ENCODE measurements at places on chromosomes 3 and 15. TPM values are rescaled to one million over a fixed set of nuclear protein-coding genes. Genes with fewer than 3 reads are reported as not detected.

GRCh38 chr3:149555927-149556326 is 81.4 kb downstream of the TM4SF4 start:
- DNase-seq, result no peak

Gene GMPS
- 25.2 TPM for total RNA-seq

- no peak for DNase-seq
Measured at GRCh38 chr3:114375608-114376421, 82.0 kb downstream of the TIGIT start.

DNA sequence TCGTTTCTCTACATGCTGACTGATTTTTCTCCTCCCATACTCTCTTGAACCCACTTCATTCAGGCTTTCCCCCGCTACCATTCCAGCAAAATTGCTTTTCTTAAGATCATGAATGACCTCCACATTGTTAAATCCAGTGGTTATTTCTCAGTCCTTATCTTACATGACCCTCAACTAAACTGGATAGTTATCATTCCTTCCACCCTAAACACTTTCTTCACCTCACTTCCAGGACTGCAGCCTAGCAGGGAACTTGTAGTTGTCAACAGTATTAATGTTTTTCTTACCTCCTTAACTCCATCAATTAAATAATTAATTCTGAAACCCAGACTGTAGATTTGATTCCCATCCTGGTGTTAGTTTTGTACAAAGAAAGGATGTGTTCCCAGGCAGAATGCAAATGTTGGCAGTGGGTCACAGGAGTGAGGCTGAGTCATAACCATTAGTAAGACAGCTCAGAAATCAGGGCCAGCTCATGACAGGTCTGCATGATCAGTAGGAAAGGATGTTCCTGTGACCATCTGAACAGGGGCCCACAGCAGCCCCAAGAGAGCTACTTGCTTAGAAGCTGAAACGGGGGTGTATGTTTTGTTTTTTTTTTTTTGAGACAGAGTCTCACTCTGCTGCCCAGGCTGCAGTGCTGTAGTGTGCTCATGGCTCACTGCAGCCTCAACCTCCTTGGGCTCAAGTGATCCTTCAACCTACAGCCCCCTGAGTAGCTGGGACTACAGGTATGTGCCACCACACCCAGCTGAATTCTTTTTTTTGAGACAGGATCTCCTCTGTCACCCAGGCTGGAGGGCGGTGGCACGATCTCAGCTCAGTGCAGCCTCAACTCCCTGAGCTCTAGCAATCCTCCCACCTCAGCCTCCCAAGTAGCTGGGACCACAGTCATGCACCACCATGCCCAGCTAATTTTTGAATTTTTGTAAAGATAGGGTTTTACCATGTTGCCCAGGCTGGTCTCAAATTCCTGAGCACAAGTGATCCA is 9.1 kb downstream of the BCL2L10 start:
- DNase-seq, result peak; percentile 94

DNA sequence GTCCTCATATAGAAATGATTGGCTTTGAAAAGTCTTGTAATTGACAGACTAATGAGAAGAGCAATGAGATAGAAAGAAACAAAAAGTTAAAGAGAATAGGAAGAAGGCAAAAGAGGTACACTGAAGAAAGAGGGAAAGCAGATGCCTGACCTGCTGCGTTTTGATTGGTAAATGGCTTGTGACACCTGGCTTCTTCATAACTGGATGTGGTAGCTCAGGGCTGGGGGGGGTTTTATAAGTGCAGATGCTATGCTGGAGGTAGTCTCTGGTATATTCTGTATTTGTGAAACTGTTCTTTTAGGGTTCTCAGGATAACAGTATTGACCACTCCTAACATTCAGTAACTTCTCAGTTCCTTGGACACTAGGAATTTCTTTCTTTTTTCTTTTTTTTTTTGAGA is 1.4 kb downstream of the STARD9 start:
- DNase-seq, result no peak

Gene CDC25A
- 1.1 TPM for total RNA-seq

GRCh38 chr3:127572186-127572585 is 18.3 kb downstream of the TPRA1 start:
- DNase-seq, result no peak

DNA sequence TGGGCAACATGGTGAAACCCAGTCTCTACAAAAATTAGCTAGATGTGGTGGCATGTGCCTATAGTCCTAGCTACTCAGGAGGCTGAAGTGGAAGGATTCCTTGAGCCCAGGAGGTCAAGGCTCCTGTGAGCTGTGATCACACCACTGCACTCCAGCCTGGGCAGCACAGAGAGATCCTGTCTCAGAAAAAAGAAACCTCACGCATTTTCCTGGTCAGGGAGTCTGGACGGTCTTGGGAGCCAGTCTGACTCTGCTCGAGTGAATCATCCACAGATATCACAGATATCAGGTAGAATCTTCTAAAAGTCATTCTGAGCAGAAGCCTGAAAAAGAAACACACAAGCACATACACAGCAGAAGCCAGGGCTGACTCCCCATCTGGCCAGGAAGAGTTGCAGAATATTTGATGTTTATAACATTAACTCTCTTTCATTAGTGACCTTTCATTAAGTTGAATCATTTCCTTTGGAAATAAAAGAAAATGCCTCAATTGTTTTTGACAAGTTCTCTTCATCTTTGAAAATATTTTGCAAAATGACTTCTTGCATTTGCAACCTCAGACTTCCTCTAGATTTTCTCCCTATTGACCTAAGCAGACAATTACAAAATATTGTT is 56.5 kb upstream of the ABHD17C start:
- DNase-seq, result no peak

Gene LEKR1
- total RNA-seq, result 0.43 TPM

Gene FRMD4B
- total RNA-seq, result 12.5 TPM

DNA sequence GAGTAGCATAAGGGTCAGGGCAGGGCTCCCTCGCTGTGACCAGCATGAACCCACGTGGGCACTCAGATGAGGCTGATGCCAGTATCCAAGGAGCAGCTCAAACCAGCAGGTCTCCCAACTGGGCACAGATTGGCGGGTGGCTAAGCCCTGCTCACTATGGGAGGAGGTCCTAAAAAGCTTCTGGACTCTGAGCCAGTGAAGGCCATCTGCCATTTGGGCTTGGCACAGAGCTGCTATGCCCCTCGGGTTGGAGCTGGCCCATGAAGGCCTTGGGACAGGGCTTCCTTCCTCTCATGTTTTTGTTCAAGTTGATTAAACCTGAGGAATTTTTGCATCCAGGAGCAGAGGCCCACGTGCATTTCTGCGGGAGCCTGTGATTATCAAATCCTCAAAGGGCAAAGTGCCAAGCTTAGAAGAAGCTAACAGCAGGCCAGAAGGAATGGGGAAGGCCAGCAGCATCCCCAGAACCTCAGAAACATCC is 4.3 kb upstream of the STRA6 start:
- no peak for DNase-seq

Gene AGBL1
- total RNA-seq, result 0.06 TPM

GRCh38 chr3:52281981-52282801 is 3.7 kb upstream of the WDR82 start:
- DNase-seq, result peak; percentile 10

DNA sequence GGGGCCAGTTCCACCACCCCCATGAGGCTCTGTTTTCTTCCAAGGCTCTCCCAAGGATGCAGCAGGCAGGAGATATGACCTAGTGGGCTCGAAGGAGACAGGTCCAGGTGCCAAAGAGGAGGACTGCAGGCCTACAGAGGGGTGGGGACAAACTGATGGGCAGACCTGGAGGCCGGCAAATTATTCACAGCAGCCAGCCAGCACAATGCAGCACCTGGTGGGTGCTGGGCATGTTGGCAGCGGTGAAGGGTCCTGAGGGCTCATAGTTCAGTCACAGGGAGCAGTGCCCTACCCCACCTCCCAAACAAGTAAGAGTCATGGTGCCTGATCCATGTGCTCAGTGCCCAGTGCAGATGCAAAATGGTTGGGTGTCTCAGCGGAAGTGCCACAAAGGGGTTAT is 171.7 kb downstream of the ABHD5 start:
- no peak for DNase-seq

GRCh38 chr3:36891701-36892160 is 53.1 kb downstream of the TRANK1 start:
- DNase-seq, result no peak

DNA sequence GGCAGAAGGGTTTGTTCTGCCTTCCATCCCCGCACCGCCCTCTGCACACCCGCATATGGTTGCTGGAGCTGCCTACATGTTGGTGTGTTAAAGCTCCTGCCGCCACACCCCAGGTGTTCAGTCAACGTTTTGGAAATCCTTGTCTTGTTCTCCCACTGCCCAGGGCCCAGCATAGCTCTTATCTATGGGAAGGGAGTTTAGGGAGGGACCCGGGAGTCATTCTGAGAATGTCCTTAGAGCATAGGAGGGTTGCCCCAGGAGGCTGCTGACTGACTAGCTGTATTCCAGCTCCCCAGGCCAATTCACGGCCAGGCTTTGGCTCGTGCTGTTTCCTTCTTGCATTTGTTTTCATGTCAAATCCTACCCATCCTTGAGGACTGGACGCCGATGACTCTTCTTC is 46.8 kb downstream of the MAGEF1 start:
- no peak for DNase-seq

- DNase-seq, result no peak
Measured at GRCh38 chr3:38493031-38493430, 3.1 kb upstream of the EXOG start.

Gene TMOD2
- total RNA-seq, result 8.9 TPM

DNA sequence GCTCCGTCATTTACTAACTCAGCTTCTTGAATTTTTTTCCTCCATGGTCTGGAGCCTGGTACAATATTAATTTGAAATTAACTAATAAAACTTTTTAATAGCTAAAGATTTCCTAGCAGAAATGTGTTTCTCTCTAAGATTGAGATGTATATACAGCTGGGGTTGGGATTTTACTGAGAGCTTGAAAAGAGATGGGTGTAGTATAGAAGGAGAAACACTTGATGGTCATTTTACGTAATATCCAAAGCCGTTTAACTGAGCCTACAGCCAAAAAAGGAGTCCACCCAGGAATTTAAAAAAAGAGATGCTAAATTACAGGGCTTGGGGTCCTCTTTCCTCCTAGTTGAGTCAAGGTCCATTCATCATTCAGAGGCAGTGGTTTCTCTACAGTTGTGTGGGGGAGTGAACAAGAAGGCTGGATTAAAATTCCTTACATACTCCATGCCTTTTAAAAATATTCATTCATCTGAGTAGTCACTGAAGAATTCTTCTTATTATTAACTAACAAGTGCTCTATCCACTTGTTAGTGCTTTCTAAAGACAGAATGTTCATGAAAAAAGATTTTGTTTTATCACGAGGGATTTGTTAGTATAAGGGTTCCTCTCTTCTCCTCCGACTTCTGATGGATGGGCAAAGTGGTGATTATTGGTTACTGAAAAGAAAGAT is 255.3 kb upstream of the IL12A start:
- no peak for DNase-seq

Gene VIPR1
- 2.7 TPM for total RNA-seq

Gene LEO1
- total RNA-seq, result 16.6 TPM

DNA sequence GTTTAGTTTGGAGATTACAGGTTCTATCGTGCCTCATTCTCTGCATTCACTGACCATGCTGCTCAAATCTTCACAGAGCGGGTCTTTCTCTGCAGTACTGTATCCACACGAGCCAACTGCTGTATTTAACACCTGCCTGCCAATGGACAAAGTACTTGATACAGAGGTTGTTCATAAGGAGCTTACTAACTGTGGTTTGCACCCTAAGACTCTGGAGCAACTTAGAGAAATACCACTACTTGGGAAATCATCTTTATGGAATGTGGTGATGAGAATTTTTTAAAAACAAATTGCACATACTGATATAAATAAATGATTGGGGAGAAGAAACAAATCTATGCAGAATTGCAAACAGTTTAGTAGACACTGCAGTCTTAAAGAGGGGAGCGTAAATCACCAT is 90.0 kb downstream of the PPP2R3A start:
- DNase-seq, result no peak

Gene RTP2
- not detected for total RNA-seq

DNA sequence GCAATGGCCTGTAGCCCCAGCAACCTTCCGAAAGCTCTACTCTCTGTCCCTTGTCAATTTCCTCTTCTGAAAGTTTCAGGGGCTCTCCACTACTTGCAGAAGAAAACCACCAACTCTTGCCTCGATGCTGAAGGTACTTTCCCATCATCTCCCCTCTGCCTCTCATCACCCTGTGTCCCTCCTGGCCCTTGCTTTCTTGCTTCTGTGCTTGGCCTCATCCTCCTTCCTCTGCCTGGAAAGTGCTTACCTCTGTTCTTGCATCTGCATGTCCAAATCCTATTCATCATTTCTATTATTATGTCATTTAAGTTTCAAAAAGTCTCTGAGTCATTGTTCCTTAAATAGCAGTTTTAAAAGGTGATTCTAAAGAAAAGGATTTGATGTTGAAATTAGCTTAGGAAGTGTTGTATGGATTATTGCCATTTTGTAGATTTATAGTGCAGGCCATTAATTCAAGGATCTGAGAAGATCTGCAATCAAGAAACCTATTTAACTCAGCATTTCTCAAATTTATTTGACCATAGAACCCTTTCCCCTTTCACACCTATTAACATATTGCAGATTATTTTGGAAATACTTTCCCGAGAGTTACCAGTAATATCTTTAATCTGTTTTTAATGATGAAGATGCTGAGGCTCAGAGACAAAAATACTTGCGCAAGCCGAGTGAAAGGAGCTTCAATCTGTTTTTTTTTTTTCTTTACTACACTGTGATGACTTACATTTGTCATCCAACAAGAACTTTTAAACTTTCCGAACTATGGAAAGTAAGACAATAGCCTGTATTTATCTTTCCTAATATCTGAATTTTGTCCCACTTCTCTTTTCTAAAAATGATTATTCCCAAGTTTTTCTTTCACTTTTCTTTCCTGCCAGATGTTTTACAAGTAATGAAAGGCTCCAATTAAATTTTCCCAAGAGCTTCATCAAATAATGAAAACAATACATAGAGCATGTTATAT is 22.3 kb upstream of the CFAP161 start:
- no peak for DNase-seq

GRCh38 chr3:119257654-119258410 is 17.2 kb upstream of the B4GALT4 start:
- DNase-seq, result no peak

- DNase-seq, result no peak
Measured at GRCh38 chr3:56370991-56371775, 97.1 kb downstream of the ERC2 start.

GRCh38 chr15:45448066-45448915 is 69.9 kb upstream of the GATM start:
- DNase-seq, result no peak

Gene BBX
- 112 TPM for total RNA-seq

Gene STRIT1
- not detected for total RNA-seq

DNA sequence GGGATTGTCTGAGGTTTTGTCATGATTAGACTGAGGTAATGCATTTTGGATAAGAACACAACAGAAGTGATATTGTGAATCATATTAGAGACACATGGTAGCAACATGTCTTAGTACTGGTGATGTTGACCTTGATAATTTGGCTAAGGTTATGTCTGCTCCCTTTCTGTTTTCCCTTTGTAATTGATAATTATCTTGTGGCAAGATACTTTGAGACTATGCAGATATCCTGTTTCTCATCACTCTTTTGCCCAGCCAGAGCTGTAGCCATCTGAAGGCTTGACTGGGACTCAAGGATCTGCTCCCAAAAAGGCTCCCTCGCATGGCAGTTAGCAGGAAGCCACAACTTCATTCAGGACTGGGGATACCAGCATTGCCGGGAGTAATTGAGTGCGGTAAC is 35.3 kb upstream of the LARS2 start:
- no peak for DNase-seq

Data from adrenal gland (tissue), 19 donors.